Skin of body (tissue), 3 donors: ENCODE measurements at places on chromosomes 3 and 15. TPM values are rescaled to one million over a fixed set of nuclear protein-coding genes. Genes with fewer than 3 reads are reported as not detected.

The AP4E1 gene
- 10.4 TPM for total RNA-seq

The ACOX2 gene
- total RNA-seq = 15.8 TPM

The ST6GAL1 gene
- total RNA-seq = 16.7 TPM

The SMAD6 gene
- total RNA-seq = 16.2 TPM

The PRKAR2A gene
- 18.2 TPM for total RNA-seq

The EXD1 gene
- not detected for total RNA-seq

The TUBGCP4 gene
- 14.1 TPM for total RNA-seq

The A4GNT gene
- total RNA-seq = not detected

The TM4SF4 gene
- not detected for total RNA-seq

The ATP13A5 gene
- 3.7 TPM for total RNA-seq

The FETUB gene
- total RNA-seq = 0.49 TPM

The P2RY1 gene
- 5.7 TPM for total RNA-seq

The WWTR1 gene
- total RNA-seq = 83.2 TPM

The TLR9 gene
- not detected for total RNA-seq

The RHOA gene
- total RNA-seq = 262 TPM

The LXN gene
- total RNA-seq = 14.1 TPM

The ZNF609 gene
- 22.4 TPM for total RNA-seq

The PTPN9 gene
- total RNA-seq = 19.8 TPM

The TBL1XR1 gene
- total RNA-seq = 138 TPM

The CCDC39 gene
- not detected for total RNA-seq

The SGO1 gene
- 4.4 TPM for total RNA-seq

The GPR160 gene
- total RNA-seq = 4.6 TPM

The DAZL gene
- total RNA-seq = not detected

The ITIH3 gene
- total RNA-seq = 0.49 TPM

The CCDC54 gene
- not detected for total RNA-seq

The P2RY12 gene
- total RNA-seq = 1.7 TPM

The ATP13A4 gene
- 22.4 TPM for total RNA-seq

The RARB gene
- 5.5 TPM for total RNA-seq

The SST gene
- 0.89 TPM for total RNA-seq

The CYP1A2 gene
- total RNA-seq = 0.10 TPM

The GOLGA8S gene
- total RNA-seq = 0.10 TPM

The SLCO2A1 gene
- total RNA-seq = 3.7 TPM

The ZNF660 gene
- 4.1 TPM for total RNA-seq

The FBXL22 gene
- 1.9 TPM for total RNA-seq

The GOLGA8M gene
- 3.4 TPM for total RNA-seq

The SAMMSON gene
- 0.69 TPM for total RNA-seq

The SCN11A gene
- total RNA-seq = 1.9 TPM
